Fibroblast of mammary gland (primary cell): ENCODE measurements at places on chromosomes 1 and 21.

- peak; percentile 53 for DNase-seq
Measured at GRCh38 chr1:48236716-48237470, 14.4 kb downstream of the SLC5A9 start.

DNA sequence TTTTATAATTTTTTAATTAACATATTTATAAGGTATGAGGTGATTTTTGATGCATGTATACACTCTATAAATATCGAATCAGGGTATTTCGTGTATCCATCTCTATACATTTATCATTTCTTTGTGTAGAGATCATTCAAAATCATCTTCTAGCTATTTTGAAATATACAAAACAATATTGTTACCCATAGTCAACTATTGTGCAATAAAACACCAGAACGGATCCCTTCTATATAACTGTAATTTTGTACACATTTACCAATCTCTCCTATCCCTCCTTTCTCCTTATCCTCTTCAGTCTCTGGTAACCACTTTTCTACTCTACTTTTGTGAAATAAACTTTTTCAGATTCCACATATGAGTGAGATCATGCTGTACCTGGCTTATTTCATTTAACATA, 1459.6 kb downstream of the MRPL39 start:
- no peak for DNase-seq

GRCh38 chr1:29322861-29323585, 86.7 kb downstream of the PTPRU start:
- no peak for DNase-seq

DNA sequence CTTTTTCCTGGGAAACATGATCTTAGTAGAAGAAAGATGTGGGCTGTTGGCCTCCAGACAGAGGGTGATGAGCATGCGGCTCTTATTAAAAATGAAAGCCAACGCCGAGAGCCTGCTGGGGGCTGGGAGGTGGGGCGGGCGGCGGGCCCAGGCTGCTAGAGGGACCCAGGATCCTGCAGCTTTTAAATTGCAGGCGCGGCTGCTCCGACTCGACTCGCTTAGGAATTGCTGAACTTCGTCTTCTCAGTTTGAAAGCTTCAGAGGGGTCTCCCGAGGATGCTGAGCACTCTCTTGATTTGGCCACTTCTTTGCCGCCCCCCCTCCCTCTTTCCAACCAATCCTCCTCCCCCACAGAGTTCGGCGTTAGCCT, 1.2 kb downstream of the AGPAT3 start:
- DNase-seq: peak; percentile 59

- DNase-seq: no peak
Measured at GRCh38 chr21:33339135-33339534, 14.4 kb downstream of the IFNAR1 start.
